ENCODE measurements at places on chromosomes 12 and 14.

DNA sequence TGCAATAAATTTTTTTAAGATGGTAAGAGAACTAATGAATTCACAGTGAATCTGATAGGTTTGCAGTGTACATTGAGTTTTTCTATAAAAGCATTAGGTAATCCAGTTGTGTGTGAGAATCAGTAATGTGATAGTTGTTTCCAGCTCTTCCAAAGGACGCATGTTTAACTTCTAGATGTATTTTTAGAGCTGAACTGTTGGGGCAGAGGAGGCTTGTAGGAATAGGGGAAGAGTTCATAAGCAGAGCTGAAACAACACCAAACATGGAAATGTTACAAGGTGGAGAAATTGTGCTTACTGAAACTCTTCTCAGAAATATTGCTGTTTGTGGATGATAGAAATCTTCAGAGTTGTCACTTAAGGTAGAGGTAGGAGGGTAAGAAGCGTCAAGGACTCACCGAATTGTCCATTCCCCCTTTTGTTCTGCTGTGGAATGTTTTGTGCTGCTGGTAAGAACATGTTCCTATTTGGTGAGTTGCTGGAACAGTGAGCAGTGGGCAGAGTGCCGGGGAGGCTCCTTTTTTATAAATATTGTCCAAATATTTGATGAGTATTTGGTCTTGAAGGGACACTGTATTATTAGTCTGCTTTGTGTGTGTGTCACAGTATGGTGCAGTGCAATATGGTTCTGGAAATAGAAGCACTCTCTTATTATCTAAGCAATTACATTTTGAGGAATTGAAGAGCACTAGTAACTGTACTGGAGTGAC is 76.7 kb downstream of the ANO6 start:
- DNase-seq, result no peak

- no peak for DNase-seq
Measured at GRCh38 chr12:104106965-104107364, 31.0 kb downstream of the NFYB start.

DNA sequence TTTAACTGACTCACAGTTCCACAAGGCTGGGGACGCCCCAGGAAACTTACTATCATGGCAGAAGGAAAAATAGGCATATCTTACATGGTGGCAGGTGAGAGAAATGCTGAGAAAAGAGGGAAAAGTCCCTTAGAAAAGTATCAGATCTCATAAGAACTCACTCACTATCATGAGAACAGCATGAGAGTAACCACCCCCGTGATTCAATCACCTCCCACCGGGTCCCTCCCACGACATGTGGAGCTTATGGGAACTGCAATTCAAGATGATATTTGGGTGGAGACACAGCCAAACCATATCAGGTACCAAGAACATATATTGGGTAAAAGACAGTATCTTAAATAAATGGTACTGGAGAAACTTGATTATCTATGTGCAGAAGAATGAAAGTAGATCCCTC is 100.3 kb upstream of the FAR2 start:
- no peak for DNase-seq

DNA sequence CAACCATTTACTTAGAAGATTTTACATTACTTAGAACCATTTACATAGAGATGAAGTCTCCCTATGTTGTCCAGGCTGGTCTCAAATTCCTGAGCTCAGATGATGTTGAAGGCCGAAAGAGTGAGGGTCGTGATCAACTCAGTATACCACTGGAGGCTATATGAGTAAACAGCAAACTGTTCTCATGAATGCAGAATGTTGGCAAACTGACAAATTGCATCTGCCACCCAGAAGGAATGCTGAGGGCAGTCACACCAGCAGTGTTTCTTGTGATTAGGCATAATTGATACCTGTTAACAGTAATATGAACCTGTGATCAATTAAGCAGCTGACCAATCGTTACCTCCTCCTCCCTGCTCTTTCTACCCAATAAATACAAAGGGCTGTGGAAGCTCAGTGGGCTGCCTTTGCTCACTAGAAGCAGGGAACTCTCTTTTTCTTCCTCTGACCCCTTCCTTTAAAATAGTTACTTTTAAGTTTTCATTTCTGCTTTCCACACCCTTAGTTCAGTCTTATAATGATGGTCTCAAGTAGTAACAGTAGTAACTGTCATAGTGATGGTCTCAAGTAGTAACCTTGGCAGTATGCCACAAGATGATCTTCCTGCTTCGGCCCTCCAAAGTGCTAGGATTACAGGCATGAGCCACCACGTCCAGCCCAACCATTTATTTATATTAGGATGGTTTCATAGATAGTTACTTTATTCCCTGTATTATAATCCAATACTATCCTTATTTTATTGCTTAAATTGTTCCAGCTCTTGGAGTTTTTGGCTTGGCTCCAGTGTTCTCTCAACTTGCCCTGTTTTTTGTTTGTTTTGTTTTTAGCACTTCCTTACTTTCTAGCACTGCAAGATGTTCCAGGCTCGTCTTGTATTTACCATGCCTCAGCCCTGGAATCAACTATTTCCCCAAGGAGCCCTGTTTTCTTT is 25.8 kb downstream of the LIMA1 start:
- DNase-seq, result no peak

DNA sequence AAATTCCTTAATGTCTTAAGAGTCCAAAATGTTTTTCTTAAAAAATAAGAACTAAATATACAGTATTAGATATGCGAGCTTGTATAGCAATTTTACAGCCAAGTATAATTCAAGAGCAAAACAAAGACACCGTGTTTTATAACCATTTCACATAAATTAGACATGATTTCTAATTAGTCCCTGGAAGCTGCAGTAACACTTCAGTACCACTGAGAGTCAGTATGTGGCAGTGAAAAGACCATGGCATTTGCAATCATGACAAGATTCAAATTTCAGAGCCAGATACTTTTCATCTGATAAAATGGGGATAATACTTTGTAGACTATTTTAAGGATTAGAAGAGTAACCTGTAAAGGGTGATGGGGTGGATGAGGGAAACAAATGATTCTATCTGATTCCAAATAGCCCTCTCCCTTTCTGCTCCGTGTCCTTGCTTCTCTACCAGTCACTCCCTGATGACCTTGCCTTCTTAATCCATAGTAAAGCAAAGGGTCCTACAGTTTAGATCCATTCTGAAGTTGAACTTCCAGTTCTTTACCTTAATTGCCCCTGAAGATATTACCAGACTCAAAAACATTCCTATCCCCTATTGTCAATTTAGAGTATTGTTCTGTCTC is 145.4 kb upstream of the ABCD2 start:
- peak; percentile 30 for DNase-seq

DNA sequence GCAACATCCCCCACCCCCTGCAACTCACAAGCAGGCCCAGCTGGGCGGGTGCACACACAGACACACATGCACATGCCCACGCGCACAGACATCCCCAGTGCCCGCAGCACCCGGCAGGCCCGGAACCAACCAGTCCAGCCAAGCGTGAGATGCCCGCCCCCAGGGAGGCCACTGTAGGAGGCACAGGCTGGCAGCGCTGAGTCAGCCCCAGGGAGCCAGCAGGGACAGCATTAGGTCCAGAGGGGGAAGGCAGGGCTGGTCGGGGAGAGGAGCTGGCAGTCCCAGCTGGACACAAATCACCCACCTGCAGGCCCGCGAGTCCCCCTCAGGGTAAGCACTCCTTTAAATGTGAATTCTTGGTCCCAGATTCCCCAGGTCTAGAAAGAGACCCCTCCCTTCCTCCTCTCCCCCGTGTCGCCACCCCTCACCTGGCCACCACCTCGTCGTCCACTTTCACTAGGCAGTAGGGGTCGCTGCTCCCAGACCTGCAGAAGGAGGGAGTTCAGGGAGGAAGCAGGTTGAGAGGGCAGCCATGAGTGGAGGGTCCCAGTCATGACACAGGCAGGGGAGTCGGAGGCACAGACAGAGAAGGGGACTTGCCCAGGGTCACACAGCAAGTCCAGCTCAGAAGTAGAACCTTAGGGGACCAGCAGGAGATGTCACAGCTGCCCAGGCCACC is 5.0 kb downstream of the RASAL1 start:
- DNase-seq, result peak; percentile 40

GRCh38 chr14:99590746-99591555 is 13.1 kb downstream of the CCDC85C start:
- no peak for DNase-seq

GRCh38 chr12:86349196-86349595 is 93.0 kb upstream of the MGAT4C start:
- DNase-seq, result no peak

DNA sequence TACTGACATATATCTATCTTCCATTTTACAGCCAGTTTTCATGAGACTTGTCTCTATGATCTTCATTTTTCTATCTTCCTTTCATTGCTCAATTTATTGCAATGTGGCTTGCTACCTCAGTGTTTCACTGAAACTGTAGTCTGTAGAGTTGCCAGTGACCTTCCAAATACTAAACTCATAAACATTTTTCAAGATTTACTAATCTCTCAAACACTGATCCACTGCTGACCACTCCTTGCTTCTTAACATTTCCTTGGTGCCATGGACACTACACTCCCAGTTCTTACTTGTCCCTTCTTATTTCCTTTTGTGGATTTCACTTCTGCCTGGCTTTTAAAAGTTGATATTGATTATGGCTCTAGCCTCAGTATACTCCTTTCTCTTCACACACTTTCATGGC is 95.4 kb upstream of the SLCO1C1 start:
- no peak for DNase-seq

DNA sequence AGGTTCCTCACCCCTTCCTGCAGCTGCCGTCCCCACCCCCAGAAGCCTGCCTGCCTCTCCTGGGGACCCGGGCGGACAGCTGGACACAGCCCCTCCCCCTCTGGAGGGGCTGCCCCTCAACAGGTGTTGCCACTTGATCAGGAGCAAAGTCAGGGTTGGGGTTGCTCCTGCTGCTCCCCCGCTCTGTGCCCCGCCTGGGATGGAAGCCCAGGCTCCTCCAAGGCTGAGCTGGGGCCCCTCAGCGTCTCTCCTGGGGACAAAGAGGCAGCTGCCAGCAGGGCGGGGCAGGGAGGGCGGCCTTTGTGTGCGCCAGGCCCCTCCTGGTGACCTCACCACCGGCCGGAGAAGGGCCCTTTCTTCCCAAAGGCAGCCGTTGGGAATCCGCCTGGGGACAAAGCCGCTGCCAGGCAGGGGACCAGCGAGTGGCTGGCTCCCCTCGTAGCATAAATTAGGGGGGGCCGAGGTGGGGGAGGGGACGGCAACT is 13.7 kb downstream of the TRMT61A start:
- DNase-seq, result no peak

- DNase-seq, result no peak
Measured at GRCh38 chr12:128911861-128912260, 58.6 kb downstream of the GLT1D1 start.

- no peak for DNase-seq
Measured at GRCh38 chr12:22312336-22312735, 22.2 kb downstream of the ST8SIA1 start.

DNA sequence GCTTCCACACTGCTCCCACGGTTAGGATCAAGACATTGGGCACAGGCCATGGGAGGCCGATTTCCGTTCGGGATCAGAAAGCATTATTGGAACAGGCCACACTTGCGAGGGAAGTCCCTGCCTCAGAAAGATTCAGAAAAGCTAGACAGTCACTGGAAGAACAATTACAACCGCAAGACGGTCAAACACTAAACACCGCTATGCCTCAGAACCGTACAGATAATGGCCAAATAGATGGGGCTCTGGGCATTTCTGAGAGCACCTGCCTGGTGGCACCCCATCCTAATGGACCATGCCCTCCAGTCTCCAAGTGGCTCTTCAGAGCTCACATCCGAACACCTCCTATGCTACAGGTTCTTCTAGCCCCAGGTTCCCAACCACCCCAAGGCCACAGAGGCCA is 42.0 kb downstream of the SSH1 start:
- DNase-seq, result no peak

- DNase-seq, result no peak
Measured at GRCh38 chr12:105227879-105228278, 8.1 kb downstream of the APPL2 start.

DNA sequence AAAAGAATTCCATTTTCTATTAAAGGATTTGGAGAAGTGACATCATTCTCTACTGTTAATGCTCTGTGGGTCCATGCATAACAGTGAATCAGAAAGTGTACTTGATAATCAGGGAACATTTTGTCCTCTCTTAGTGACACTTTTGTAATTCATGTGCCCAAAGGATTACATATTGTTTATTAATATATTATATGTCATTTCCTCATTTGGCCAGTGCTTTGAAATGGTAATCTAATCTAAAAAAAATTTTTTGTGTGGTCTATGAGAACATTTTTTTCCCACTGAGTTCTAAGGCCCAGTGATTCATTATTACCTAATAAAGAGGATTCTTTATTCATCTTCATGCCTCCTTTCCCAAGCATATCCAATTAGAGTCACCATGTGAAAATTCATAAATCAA is 79.7 kb upstream of the MYF6 start:
- no peak for DNase-seq

- no peak for DNase-seq
Measured at GRCh38 chr12:66717036-66717673, 38.3 kb upstream of the GRIP1 start.

GRCh38 chr12:3247077-3247476 is 169.9 kb downstream of the TSPAN9 start:
- DNase-seq, result no peak

DNA sequence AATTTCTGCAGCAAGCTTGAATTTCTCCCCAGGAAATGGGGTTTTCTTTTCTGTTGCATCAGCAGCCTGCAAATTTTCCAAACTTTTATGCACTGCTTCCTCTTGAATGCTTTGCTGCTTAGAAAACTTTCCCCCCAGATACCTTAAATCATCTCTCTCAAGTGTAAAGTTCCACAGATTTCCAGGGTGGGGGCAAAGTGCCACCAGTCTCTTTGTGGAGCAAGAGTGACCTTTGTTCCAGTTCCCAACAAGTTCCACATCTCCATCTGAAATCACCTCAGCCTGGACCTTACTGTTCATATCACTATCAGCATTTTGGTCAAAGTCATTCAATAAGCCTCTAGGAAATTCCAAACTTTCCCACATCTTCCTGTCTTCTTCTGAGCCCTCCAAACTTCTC is 241.6 kb upstream of the TMTC1 start:
- no peak for DNase-seq

DNA sequence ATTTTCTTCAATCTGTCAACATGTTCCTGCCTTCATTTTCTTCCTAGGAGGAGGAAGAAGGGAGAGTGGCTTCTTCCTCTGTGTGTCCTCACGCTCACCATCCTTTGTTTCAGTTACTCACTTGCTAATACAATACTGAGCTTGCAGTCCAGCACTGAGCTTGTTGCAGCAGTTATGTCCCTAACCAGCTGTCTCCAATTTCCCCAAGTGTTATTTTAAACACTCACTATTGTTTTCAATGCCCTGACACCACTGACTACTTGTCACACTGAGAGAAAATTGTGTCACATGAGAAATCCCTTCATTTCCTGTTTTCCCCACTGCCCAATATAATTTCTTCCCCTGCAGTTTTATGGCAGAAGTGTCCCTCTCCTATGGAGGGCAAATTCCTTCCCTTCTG is 53.4 kb downstream of the HSD17B6 start:
- DNase-seq, result no peak

DNA sequence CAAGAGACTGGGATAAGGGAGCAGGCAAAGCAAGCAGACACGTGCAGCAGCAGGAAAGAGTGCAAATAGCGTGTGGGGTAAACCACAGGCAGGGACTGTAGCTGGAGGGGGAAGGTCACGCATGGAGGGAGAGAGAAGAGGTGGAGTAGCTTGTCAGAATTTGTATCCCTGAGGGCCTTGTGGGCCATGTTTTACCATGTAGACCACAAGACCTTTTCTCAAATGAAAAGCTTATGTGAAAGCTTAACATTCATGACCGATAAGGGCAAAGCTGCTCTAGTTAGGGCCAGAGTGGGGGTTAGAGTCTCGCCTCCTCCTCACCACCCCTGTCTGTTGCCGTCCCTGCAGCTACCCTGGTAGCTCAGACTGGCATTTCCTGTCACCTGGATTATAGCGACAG is 152.9 kb upstream of the E2F7 start:
- DNase-seq, result no peak

GRCh38 chr14:71056168-71056567 is 148.9 kb downstream of the PCNX1 start:
- DNase-seq, result no peak

Data from K562 (cell line).